ENCODE measurements at places on chromosomes 5 and 9.

DNA sequence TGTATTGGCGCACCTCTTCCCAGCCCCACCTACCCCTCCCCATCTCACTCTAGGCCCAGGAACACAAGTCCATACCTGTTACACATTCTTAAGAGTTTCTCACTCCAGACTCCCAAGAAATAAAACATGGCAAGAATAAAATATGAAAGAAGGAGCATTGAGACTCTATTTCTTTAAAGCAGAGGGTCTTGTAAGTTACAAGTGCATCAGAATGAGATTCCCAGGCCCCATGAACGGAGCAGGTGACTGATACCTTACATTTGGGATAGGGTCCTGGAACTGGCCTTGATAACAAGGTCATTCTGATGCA lies 5.7 kb downstream of the EGR1 start:
- no peak for DNase-seq

- no peak for DNase-seq
Measured at GRCh38 chr5:55918087-55919035, 67.2 kb downstream of the IL31RA start.

- no peak for DNase-seq
Measured at GRCh38 chr9:97284798-97285197, 22.7 kb upstream of the CCDC180 start.

- DNase-seq, result no peak
Measured at GRCh38 chr5:176319827-176320554, 41.6 kb downstream of the KIAA1191 start.

GRCh38 chr5:150006318-150006717 lies 5.8 kb downstream of the HMGXB3 start:
- DNase-seq, result no peak

DNA sequence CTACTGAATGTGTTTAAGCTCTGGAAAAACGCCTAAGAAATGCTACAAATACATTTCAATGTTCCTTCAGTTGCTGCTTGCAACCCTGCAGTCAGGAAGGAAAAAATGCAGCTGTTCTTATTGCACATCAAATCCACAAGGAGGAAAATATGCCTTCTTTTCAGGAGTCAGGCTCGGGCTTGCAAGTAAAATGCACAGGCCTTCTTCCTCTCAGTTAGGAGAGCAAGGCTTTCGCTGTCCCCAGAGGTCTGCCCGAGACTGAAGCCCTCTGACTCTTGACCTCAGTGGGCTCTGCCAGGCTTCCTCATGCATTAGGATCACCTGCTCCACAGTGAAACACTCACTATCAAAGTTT lies 899 bp upstream of the SHC3 start:
- no peak for DNase-seq

DNA sequence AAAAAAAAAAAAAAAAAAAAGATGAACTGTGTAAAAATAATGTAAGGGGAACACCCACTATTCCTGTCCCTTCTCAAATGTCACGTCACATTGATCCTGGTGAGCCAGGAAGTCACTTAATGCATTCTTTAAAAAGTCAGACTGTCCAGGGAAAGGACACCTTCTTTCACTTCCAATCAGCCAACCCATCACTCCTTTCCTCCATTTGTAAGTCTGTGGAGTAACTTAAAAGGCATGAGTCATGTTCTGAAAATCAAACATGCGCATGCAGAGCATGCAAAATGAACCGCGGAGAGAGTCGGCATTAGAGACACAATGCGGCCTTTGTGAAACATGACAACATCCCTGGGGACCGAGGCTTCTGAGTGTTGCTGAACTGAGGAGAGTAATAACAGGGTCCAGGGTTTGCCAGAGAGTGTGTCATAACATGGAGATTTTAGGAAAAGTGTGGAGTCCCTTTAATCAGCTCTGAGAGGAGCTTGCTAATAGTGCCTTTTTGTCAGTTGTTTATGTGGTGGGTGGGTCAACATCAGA lies 77.6 kb upstream of the SEMA6A start:
- peak; percentile 27 for DNase-seq

DNA sequence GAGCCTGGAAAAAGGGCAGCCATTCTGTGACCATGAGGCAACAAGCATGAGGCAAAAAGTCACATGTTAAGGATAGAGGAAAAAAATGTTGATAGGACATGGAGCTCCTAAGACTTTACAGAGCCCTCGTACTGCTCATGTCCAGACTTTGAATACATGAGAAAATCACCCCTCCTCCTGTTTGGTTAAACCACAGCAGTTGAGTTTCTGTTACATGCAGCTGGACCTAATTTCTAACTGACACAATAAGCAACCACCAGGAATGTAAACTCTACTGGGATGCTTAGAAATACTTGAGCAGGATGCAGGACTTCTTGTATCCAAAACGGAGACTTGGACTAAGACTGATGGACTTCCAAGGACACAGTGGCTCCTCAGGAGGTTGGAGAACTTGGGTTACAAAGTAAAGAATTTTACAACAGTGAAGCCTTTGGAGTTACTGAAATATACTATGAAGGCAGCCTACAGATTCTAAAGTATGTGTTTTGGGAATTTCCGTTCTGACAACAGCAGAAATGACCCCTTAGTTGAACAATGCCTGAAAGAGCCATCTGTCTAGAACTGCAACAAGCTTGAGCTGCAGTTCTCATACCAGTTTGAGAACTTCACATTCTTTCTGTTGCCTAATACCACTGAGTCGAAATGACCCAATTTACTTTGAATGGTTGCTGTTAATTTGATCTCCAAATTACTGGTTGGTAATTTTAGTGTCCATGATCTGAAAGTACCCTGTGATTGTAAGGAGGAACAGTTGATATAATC lies 268.9 kb downstream of the PIK3R1 start:
- DNase-seq, result no peak

DNA sequence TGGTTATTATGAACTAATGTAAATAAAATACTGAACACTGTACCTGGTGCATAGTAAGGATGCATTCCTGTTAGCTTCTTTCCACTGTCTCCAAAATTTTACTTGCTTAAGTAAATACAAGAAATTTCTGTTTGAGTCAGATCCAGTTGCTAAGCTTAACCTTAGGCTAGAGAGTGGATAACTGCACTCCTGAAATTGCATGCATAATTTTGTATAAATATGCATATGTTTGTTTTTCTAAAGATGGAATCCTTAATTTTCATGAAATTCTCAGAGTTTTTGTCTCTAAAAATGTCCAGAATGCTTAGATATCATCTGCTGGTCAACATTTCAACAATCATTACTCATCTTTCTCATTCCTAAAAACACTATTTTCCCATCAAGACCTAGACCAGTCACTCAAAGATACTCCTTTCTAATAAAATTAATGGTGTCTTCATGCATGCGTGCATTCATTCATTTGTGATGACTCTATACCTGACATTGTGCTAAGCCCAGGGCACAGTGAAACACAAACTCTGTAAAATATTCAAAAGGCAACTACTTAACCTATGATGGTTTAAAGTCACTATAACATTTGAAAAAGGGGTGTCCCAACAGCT lies 284.8 kb downstream of the SEC61B start:
- no peak for DNase-seq

DNA sequence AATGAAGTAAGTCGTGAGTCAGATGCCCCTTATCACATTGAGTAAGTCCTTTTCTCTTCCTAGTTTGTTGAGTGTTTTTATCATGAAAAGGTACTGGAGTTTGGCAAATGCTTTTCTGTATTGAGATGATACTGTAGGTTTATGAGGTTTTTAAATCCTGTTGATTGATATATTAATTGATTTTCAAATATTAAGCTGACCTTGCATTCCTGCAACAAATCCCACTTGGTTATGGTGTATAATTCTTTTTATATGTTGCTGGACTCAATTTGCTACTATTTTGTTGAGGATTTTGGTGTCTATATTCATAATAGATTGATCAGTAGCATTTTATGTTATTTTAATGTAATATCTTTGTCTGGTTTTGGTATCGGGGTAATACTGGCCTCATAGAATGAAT lies 81.0 kb upstream of the BNC2 start:
- no peak for DNase-seq

DNA sequence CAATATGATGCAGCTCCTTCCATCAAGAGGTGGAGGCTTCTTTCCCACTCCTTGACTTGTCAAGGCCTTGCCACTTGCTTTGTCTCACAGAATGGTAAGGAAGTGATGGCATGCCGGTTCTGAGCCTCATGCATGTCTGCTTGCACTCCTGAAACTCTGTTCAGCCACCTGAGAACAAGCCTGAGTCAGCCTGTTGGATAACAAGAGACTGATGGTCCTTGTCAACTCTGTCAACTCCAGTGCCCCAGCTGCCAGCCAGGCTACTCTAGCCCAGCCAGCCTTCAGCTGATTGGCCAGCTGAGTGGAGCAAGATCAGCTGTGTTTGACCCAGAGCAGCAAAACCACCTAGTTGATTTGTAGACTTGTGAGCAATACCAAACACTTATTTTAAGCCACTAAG lies 4.4 kb upstream of the TENT4A start:
- no peak for DNase-seq

- no peak for DNase-seq
Measured at GRCh38 chr9:77063645-77064285, 44.3 kb downstream of the FOXB2 start.

- DNase-seq, result no peak
Measured at GRCh38 chr5:30921388-30921787, 272.1 kb upstream of the CDH6 start.

- no peak for DNase-seq
Measured at GRCh38 chr5:161966564-161966963, 101.0 kb upstream of the GABRG2 start.

DNA sequence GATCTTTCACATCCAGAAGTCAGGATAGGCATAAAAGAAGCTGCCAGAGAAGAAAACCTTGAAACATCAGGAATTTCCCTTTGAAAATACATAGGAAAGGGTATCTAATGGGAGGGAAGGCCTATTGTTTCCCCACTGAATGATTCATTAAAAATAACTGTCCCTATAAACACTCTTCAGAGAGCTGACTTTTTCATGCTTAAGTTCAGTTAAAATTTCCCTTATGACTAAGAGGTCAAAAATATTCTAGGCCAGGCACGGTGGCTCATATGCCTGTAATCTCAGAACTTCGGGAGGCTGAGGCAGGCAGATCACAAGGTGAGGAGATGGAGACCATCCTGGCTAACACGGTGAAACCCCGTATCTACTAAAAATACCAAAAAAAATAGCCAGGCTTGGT lies 499.5 kb downstream of the ENC1 start:
- no peak for DNase-seq

DNA sequence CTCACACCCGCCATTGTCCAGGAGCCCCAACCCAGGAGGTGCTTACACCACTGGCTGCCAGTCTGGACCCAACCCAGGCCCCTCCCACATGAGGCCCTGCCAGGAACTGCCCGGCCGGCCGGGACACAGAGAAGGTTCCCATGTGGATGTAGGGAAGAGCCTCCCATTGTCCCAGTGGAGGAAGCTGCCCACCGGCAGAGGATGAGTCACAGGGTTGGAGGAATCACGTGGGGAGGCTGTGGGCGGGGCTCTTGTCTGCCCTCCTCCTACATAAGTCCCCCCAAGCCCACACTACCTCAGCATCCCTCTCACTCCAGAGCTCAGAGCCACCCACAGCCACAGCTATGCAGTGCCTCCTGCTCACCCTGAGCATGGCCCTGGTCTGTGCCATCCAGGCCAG lies 26.1 kb downstream of the PAEP start:
- no peak for DNase-seq

- no peak for DNase-seq
Measured at GRCh38 chr9:87250205-87250604, 247.5 kb upstream of the DAPK1 start.

- no peak for DNase-seq
Measured at GRCh38 chr9:128073253-128073886, 5.3 kb downstream of the SLC25A25 start.

DNA sequence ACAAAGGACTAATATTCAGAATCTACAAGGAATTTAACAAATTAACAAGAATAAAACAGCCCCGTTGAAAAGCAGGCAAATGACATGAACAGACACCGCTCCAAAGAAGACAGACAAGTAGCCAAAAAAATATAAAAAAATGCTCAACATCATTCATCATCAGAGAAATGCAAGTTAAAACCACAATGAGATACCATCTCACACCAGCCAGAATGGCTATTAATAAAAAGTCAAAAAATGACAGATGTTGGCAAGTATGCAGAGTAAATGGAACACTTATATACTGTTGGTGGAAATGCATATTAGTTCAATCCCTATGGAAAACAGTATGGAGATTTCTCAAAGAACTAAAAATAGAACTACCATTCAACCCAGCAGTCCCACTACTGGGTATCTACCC lies 302.7 kb upstream of the RGMB start:
- DNase-seq, result no peak

DNA sequence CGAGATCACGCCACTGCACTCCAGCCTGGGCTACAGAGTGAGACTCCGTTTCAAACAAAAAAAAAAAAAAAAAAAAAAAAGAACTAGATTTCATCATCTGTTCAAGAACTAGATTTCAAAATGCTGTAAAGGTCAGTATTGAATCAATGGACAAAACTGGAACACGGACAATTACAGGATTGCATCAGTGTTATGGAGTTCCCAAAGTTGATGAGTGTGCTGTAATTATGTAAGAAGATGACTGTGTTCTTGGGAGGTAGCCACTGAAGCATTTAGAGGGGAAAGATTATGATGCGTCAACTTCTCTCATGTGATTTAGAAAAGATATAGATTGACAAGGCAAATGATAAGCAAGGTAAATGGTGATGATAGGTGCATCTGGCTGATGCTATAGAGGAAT lies 6.5 kb downstream of the FAM240B start:
- no peak for DNase-seq

DNA sequence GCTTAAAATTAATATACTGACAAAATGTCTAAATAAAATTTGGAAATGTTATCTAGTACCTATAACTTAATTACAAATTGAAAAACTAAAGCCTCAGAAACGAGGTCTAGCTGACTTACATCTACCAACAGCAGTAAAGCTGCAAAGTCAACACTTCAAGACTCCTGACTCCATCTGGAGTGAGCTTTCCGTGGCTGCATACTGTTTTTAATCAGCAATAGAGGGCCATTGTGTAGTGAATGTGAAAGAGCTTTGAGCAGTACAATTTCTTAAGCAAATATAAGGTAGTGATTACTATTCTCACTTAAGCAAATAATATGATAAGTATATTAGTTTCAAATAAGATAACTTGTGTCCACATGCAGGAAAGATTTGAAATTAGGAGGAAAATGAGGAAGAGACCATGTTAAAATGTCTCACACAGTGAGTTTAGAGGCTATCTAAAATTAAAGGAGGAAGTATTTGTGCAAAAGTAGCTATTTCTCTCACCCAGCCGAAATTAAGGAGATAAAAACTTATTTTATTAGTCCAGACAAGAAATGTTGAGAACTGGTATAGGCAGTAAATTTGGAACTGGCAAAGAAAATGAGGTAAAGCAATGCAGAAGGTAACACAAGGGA lies 6.4 kb downstream of the SPINK6 start:
- no peak for DNase-seq

DNA sequence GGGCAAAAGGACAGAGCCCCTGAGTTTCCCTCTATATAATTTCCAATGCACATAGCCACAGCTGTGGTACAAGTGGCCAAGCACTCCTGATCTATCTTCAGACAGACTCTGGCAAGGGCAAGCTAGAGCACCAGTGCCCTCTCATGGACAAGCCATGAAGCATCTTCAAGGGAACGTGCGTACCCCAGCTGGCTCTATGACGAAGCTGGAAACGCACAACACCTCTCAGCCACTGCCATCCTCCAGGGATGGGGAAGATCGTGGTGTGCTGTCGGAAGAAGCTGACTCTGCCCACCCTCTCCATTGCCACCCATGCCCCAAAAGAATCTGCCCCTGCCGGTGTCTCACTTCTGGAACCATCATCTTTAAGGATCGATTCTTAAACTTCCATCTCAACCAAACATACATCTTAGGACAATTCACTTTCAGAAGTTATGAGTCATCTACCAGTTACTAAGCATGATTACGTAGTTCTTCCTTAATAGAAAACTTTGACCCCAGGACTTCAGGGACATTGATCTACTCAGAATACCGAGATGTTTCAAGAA lies 482.9 kb downstream of the AGTPBP1 start:
- DNase-seq, result no peak

Measured in right kidney (tissue), 9 donors.